PC-3 (cell line): ENCODE measurements at places on chromosomes 7 and 10. TPM values are rescaled to one million over a fixed set of nuclear protein-coding genes. Genes with fewer than 3 reads are reported as not detected.

GRCh38 chr10:78916227-78916626, 152.5 kb upstream of the ZMIZ1 start:
- DNase-seq, result no peak
- H3K4me1 ChIP-seq, result no peaks in the 10 kb centered on the region
- H3K4me3 ChIP-seq, result no peak overlapping the region
- H3K36me3 ChIP-seq, result no peaks in the 10 kb centered on the region
- H3K27me3 ChIP-seq, result 0 out of 2 replicates have a peak, but pooled peaks cover 4% of the 10 kb centered on the region

DNA sequence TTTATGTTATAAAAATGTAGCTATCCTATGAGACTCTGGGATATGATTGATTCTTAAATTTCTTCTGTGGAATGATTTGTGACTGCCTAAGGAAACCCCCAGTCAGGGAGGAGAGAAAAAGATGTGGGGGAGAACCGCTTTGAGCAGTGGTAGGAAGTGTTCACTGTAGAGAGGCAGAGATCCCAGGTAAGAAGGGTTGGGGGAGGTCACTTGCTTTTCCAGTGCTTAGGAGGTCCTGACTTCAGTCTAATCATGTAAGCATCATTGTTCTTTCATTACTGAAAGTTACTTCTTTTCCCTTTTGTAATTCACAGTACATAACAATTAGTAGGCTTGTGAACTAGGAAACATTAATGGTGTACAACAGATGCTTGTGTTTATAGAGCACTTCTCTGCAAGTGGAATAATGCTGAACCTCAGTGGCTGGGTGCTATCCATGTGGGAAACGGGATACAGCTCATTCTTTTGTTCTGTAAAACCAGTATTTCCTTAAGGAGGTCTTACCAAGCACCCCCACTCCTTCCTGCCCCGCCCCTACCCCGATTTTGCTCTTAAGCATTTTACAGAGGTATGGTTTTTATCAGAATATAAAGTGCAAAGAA, 165.4 kb downstream of the ST7 start:
- no peak for DNase-seq
- H3K4me3 ChIP-seq, result no peak overlapping the region
- no peaks in the 10 kb centered on the region for H3K27me3 ChIP-seq
- no peak overlapping the region for H3K27ac ChIP-seq

DNA sequence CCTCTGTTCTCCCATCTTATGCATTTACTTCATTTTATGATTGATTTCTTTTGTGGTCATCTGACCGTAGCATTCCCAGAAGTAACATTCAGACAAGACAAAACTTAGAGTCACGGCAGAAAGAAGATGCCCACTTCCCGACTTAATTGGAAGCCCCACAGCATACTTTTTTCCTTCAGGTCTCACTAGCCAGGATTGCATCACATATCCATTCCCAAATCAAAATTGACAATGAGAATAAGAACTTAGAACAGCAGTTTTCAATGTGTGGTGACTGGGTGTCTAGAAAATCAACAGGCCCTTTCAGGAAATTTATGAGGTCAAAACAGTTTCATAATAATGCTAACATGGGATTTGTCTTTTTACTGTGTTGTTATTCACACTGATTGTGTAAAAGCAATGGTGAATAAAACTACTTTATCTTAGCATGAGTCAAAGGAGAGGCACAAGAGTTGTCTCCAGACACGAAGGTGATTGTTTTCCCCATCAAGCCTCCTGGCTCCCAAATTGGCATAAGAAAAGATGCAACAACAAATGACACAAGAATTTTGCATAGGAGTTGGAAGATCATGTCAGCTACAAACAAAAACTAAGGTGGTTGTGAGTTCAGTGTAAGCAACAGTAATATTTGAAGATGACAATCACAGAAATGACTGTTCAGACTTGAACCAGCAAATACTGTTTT, 493.9 kb downstream of the HTR7 start:
- H3K4me1 ChIP-seq, result no peaks in the 10 kb centered on the region
- no peak for DNase-seq
- H3K4me3 ChIP-seq, result no peak overlapping the region
- H3K36me3 ChIP-seq, result no peaks in the 10 kb centered on the region
- no peak overlapping the region for H3K27ac ChIP-seq

GRCh38 chr7:134710854-134711624, 64.4 kb downstream of the BPGM start:
- no peak overlapping the region for H3K4me3 ChIP-seq
- H3K27me3 ChIP-seq, result no peaks in the 10 kb centered on the region
- peak; percentile 10 for DNase-seq
- no peaks in the 10 kb centered on the region for H3K4me1 ChIP-seq
- H3K36me3 ChIP-seq, result no peaks in the 10 kb centered on the region
- no peak overlapping the region for H3K27ac ChIP-seq

DNA sequence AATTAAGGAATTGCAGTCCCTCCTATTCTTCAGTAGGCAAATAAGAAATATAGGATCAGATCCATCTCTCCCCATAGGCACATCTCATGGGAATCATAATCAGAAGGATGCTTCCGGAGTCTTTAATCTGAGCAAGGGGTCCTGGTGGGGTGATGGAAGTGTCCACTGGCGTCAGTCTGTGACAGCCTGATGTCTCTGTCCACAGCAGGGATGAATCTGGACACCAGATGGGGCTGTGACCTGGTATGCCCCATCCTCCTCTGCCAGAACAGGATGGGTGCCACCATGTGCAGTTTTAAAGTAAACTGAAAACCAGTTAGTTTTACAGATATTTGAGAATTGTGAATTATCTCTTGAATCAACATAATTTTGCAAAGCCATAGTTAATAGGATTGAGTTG, 148.7 kb downstream of the C1GALT1 start:
- DNase-seq, result no peak
- H3K4me1 ChIP-seq, result no peaks in the 10 kb centered on the region

DNA sequence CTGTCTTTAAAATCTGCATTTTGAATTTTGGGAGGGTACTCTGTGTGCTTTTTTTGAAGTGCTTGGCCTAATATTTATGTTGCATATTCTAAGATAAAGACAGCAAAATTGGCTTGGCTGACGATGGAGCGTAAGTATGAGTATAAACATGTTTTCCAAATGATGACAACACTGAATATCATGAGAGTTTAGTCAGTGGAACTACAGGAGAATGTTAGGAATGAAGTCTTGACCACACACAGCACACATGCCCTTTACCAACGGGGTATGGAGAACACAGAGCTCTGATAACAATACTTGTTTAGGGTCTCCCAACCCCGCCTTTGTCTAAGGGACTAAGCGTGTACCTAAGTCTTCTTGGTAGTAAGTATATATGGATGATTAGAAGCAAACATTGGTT, 253.9 kb upstream of the FZD8 start:
- DNase-seq, result no peak
- peaks cover 5% of the 10 kb centered on the region for H3K4me1 ChIP-seq
- no peaks in the 10 kb centered on the region for H3K27me3 ChIP-seq

DNA sequence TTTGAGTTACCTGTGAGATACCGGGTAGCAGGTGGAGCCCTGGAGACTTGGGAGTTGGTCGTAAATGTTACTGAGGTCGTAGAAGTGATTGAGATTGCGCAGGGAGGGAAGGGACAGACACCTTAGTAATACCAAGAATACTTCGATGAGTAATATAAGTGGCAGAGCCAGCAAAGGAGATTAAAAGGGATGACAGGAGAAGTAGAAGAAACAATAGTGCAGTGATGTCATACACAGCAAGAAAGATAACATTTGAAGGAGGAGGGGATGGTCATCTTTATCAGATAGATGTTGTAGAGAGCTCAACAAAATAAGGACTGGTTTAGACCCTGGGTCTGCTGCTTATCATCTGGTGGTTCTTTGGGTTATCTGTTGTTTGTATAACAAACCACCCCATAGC, 5.0 kb downstream of the BCCIP start:
- no peaks in the 10 kb centered on the region for H3K27me3 ChIP-seq
- H3K4me1 ChIP-seq, result peaks cover 23% of the 10 kb centered on the region
- H3K4me3 ChIP-seq, result no peak overlapping the region
- DNase-seq, result no peak
- peaks cover 63% of the 10 kb centered on the region for H3K36me3 ChIP-seq

DNA sequence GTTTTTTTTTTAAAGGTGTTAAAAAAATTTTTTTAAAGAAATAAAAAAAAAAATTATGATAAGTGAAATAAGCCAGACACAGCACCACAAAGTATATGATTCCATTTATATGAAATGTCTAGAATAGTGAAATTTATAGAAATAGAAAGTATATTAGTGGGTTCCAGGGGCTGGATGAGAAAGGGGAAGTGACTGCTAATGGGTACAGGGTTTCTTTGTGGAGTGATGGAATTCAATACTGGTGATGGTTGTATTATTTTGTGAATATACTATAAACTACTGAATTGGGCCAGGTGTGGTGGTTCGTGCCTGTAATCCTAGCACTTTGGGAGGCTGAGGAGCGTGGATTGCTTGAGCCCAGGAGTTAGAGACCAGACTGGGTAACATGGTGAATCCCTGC, 82.2 kb downstream of the KBTBD2 start:
- no peaks in the 10 kb centered on the region for H3K27me3 ChIP-seq
- no peak for DNase-seq
- no peak overlapping the region for H3K4me3 ChIP-seq
- H3K4me1 ChIP-seq, result no peaks in the 10 kb centered on the region
- no peaks in the 10 kb centered on the region for H3K36me3 ChIP-seq
- H3K27ac ChIP-seq, result no peak overlapping the region

DNA sequence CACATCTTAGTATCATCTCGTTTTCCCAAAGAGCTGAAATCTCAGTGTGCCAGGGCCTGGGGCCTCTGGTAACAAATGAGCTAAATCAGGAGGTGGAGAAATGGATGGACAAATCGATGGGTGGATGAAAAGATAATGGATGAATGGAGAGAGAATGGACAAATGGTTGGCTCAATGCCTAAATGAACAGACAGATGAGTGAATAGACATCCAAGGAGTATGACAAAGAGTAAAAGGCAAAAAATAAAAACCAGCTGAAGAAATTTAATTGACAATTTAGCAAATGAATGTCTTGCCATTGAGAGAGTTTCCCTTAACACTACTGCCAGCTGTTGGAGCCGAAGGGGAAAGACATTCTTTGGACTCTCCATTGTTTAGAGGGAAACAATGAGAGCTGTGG, 8.0 kb downstream of the SYCE1 start:
- peaks cover 22% of the 10 kb centered on the region; the same call in 1 of the 2 replicates for H3K27me3 ChIP-seq
- H3K4me3 ChIP-seq, result no peak overlapping the region
- H3K36me3 ChIP-seq, result no peaks in the 10 kb centered on the region
- DNase-seq, result no peak

The FAM131B gene
- 6.9 and 7.7 TPM in 2 replicates for total RNA-seq

The RASSF4 gene
- total RNA-seq, result 7.7 and 8.7 TPM in 2 replicates

The TMEM130 gene
- total RNA-seq, result not detected in 2 replicates

The GRM8 gene
- total RNA-seq, result not detected in 2 replicates

The INMT gene
- not detected in 2 replicates for total RNA-seq
